ENCODE measurements at places on chromosomes 1 and 21.

GRCh38 chr21:33696465-33696864 is 54.2 kb downstream of the ITSN1 start:
- no peak for DNase-seq

DNA sequence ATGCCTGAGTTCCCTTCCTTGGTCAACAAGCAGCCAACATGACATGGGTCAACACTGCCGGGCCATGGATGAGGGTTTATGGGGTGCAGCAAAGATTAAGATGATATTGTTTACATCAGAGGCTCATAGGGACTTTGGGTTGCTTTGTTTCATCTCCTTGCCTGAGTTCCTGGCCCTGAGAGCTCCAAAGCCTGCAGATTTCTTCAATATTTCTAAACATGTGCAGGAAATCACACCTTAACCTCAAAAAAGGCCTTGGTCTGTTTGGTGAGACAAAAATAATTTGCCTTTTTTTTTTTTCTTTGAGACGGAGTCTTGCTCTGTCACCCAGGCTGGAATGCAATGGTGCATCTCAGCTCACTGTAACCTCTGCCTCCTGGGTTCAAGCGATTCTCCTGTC is 876 bp downstream of the SLAMF8 start:
- DNase-seq: no peak

GRCh38 chr1:240768979-240769378 is 157.0 kb upstream of the GREM2 start:
- no peak for DNase-seq

DNA sequence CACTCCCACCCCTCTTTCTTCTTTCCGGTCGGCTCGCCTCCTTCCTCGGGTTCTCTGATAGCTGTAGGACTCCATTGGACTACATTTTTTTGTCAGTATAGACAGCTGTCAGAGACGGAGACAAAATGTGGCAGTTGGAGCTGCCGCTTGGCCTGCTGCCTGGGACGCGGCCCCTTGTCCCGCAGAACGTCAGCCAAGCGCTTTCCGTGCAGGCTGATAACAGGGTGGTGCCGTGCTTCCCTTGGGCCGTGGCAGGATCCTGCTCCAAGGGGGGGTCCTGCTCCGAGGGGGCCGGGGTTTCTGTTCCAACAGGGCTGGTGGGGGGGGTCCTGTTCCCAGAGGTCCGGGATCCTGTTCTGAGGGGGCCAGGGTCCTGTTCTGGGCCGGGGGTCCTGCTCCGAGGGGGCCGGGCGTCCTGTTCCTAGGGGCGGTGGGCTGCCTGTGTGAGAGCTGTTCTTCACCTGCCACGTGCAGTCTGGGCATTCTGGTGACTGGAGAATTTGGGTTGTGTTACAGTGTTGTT is 4.9 kb downstream of the SKI start:
- DNase-seq: no peak

DNA sequence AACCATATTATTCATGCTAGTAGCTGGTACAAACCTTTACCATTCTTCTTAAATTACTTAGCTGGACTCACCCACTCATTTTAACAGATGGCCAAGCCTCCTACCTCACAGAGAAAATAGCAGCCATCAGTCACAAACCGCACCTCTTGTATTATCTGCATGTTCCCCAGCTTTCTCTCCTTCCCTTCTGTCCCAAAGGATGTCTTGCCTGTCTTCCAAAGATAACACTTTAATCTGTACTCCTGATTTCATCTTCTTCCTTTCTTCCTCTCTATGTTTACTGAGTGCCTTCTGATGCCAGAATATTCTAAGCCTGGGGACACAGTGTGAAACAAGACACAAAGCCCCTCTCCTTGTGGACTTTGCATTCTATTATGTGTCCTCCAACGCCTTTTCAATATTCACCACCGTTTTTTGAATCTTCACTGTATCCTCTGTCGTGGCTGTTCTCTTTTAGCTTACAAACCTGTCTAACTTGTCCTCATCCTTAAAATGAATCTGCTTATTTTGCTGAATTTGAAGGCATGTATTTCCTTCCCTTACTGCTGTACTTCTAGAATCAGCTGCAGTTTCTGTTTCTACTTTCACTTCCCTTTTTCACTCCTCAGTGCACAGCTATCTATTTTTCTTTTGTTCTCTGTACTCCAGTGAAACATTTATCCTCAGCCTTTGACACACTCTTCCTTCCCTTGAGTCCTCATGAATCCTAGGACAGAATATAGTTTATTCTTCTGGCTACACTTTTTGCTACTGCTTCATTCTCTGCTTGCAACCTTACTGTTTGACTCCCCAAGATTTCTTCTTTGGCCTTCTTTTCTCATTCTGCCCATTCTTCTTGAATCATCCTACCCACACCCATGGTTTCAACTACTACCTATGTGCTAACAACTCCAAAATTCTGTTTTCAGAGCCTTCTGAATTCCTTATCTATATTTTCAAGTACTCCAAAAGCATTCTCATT is 216.9 kb upstream of the SAMSN1 start:
- DNase-seq: no peak

DNA sequence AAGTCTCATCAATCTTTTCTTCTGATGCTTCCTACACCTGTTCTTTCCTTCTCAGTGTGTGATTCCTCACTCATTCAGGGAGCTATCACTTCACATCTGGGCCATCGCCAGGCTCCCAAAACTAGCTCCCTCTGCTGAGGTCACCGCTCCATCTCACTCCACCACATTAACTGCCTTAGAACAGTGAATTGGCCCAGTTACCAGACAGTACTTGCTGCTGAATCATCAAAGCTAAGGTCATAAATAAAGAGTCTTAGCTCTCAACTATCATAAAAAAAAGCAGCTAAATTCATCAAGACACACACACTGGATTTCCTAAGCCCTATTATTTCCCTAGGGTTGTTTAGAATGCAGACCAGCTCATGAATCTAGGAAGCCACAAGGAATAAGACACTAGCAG is 18.8 kb upstream of the SRM start:
- DNase-seq: no peak

GRCh38 chr1:87449348-87449963 is 120.8 kb downstream of the LMO4 start:
- DNase-seq: no peak

DNA sequence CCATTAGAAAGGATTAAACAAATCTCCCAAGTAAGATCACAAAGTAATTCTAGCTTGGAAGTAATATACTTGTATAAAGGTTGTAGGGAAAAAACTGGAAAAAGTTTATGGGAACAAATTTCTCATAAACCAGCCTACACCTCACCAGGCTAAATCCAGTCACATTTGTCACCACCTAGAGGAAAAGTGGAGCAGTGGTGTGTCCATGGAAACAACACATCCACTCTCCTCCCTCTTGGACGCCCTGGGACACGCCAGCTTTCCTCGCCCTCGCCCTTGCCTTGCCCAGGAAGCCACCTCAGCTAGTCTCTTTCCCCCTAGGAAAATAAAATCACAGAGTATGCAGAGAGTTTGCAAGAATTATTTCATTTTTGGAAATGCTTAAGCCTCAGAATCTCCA is 2.2 kb downstream of the PALMD start:
- DNase-seq: no peak

- DNase-seq: no peak
Measured at GRCh38 chr1:38394303-38394702, 347.7 kb upstream of the POU3F1 start.

- no peak for DNase-seq
Measured at GRCh38 chr21:43879348-43880110, 14.5 kb downstream of the AGPAT3 start.

- no peak for DNase-seq
Measured at GRCh38 chr1:113545210-113545609, 154.9 kb downstream of the MAGI3 start.

- DNase-seq: no peak
Measured at GRCh38 chr1:94871031-94871430, 50.9 kb downstream of the SLC44A3 start.

- DNase-seq: no peak
Measured at GRCh38 chr1:183091181-183091580, 68.0 kb downstream of the LAMC1 start.

DNA sequence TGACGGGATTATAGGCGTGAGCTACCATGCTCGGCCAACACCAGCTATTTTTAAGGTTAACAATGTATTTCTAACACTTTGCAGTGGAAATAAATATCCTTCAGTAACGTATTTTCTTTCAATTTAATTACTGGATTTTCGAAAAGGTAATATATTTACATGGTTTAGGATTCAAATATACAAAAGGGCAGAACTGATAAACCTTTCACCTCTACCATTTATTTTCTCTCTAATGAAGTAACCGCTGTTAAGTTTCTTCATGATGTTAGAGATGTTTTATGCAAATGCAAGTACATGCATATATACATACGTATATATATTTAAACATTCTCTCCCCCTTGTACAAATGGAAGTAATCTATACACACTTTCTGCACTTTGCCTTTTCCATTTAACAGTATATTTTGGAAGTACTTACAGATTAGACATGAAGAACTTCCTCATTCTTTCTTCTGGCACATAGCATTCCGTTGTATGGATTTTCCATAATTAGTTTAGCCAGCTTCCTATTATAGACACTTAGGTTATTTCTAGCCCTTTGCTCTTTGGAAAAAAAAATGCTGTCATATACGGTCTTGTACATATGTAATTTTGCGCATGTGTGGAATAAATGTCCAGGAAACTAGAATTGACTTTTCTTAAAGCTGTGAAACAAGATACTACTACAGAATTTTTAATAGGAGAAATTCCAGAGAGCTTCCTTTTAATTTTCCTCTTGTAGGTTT is 14.9 kb upstream of the HJV start:
- no peak for DNase-seq

Data from iPS DF 6.9 (cell line).